ENCODE measurements at places on chromosomes 16 and 17.

DNA sequence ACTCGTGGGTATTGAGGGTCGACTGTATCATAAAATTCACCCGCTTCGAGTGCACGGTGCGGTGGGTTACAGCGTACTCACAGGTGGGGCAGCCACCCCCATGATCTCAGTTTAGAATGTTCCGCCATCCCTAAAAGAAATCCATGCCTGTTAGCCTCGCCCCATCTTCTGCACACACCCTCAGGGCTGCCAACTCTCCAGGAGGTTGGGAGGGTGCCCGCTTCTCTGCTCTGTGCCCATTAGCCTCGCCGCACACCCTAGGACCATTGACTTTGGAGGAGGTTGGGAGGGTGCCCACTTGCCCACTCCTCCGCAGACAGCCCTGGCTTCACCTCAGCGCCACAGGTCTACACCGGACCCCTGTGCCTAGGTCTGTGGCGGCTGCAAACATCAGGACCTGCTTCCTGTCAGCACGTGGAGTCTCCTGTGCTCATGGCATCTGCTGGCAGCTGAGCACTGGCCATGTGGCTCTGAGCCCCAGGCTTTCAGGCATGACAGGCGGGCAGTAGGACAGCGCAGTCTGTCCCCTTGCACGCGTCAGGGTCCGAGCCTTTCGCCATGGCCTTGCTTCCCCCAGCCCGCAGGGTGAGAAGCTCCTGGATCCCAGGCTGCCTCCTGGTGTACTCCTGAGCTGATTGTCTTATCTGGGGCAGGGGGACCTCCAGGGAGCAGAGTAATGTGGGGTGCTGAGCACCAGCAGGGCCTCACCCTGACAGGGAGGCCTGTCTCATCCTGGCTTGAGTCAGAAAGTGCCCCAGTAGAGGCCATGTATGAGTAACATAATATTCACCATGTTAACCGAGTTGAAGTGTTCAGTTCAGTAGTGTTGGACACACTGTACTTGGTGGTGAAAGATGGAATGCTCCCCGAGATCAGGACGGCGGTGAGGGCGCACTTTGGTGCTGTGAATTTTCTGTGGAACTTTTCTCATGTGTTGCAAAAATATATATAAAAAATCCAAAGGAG lies 21.9 kb downstream of the NME3 start:
- no peak for DNase-seq

GRCh38 chr17:58269557-58270291 lies 11.0 kb downstream of the MPO start:
- no peak for DNase-seq

- DNase-seq, result no peak
Observed at GRCh38 chr17:37084372-37084771, 135.6 kb downstream of the AATF start.

DNA sequence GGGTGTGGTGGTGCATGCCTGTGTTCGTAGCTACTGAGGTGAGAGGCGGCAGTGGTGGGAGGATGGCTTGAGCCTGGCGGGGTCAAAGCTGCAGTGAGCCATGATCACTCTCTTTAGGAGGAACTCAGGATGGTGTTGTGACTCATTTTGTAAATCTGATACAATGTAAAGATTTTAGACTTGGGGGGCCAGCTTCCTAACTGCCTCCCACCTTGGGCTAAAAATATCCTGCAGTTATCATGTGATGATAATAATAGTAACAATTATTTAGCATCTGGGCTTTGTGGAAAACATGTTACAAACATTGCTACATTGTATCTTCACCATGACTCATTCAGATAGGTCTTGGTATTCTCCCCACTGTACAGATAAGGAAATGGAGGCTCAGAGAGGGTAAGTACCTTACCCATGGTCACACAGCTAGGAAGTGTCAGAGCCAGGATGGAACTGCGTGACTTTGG lies 7.4 kb downstream of the CTNS start:
- no peak for DNase-seq

- DNase-seq, result no peak
Observed at GRCh38 chr17:82793974-82794630, 42.2 kb downstream of the TBCD start.

GRCh38 chr16:53090591-53091411 lies 36.0 kb downstream of the CHD9 start:
- peak; percentile 46 for DNase-seq

GRCh38 chr17:37741341-37742115 lies 3.3 kb downstream of the HNF1B start:
- no peak for DNase-seq

DNA sequence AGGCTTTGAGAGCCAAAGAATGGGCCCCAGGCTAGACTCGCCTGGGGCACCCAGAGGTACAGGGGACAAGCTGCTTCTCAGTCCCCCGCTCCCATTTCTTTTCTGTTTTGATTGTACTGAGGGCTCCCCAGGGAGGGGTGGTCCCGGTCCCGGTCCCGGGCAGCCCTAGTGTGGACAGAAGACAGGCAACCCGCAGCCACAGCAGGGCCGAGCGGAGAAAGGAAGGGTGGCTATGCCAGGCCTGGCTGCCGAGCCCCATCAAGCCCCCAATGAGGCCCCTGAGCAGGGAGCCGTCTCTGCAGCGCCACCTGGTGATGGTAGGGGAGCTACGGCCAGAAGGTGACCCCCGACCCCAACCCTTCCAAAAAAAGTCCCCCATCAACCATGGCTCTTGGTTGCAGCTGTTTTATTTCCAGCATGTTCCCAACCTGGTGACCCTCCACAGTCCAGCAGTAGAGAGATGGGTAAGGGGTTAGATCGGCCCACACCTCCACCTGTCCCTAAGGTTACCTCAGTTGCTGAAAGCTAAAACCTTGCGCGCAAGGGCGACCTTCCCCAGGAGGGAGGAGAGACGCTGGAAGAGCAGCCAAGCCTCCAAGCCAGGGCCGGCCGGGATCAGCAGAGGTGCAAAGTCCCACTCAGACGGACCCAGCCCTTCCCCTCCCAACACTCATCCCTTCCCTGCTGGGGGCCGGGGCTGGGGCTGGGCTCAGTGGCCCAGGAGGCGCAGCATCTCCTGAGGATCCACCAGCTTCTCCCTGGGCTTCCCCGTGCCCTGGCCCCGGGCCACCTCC lies 2.6 kb upstream of the GRIN2C start:
- DNase-seq, result peak; percentile 59

DNA sequence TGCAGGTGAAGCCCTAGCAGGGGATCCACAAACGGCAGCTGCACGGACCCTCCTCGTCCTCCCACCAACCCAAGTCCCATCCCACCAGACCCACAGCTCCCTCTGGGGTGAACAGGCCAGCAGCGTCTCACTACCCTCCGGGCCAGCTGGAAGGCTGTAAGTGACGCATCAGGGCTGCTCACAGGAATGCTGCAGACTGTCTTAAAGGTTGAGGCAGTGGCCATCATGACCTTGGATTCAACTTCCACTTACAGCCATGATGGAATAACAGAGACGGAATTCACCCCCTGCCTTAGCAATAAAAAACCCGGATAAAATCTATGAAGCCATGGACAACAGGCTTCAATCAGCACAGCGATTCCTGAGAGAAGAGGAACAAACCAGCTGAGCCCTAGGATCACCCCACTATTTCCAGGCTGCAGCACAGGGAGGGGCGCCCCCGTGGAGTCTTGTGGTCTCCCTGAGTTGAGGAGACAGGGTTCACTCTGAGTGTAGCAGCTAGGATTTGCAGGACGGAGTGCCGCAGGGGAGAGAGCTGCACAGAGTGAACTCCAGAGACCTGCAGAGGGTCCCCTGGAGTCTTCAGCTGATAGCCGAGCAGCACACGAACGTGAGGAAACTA lies 10.5 kb downstream of the FAM83G start:
- DNase-seq, result no peak

DNA sequence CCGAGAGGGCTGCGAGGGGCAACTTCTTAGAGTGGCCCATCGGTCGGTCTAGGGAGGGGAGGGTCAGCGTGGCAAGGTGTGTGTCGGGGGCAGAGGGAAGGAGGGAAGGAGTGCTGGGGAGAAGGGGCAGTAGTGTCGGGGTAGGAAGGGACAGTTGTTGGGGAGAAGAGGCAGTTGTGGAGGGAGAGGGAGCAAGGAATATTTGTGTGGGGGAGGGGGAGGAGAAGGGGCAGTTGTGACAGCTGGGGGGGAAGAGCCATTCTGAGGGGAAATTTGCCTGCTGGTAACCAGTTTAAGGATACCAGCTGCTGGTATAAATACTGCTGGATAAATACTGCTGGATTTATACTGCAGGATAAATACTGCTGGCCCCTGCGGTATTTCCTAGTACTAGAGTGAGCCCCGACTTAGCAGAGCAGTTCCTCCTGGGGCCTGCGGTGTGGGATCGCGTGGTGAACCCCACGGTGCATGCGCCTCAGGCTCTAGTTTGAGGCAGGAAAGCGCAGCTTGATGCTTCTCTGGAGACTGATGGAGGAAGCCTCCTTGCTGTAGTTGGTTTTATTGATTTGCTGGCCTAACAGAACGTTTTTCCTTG lies 309 bp downstream of the DNAH2 start:
- no peak for DNase-seq

GRCh38 chr17:5118219-5118618 lies 2.4 kb downstream of the USP6 start:
- DNase-seq, result no peak

GRCh38 chr16:69320740-69321073 lies 9.6 kb downstream of the VPS4A start:
- DNase-seq, result no peak

DNA sequence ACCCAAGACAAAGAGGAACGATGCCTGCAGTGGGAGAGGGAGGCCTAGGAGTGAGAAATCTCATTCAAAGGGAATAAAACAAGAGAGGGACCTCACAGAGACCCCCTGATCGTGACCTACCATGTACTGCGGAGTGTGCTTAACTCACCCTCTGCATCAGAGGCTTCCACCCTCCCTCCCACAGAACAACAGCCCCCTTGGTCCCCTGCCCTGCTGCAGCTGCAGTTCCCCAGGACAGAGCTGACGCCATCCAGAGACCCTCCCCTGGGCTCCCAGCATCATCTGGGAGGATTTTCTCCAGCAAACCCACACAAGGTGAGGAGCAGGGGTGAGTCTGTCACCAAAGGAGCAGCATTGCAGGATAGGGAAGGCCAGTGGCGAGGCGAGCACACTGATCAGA lies 39.8 kb downstream of the TLE7 start:
- no peak for DNase-seq

DNA sequence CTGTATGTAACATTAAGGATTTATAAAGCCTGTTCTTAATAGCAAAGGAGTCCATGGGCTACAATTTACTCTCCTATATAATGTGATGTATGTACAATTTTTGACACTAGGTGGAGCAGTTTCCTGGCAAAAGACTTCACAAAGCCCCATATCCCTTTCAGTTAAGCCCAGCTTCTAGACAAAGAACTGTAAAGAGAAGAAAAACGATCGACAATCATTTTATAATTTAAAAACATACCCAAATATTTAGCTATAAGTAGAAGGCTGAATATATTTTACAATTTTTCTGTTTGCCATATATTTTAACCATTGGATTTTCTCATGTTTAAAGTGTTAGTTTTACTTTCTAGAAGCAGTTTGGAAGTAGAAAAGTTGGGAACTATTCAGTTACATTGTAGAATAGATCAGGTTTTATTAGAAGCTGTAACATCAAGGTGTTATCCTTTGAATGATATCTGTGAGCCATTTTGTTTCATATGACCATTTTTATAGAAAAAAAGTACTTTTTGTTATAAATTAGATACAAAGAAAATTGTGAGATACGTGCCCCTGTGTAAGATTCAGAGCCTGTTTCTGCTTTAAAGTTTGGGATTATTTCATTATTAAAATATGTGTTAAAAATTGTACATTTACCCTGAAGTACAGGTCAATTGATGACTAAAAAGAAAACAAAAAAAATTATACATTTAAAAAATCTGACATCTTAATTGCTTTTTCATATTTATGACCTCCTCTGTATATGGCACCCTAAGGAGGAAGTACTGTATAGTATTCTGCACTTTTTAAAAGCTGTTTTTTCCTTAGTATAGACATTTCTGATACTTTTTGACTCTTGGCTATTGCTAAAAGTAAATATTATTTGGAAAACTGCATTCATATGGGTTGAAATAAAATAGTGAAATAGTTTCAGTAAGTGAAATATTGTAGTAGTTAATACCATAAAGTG lies 46.3 kb downstream of the VMP1 start:
- DNase-seq, result peak; percentile 88

DNA sequence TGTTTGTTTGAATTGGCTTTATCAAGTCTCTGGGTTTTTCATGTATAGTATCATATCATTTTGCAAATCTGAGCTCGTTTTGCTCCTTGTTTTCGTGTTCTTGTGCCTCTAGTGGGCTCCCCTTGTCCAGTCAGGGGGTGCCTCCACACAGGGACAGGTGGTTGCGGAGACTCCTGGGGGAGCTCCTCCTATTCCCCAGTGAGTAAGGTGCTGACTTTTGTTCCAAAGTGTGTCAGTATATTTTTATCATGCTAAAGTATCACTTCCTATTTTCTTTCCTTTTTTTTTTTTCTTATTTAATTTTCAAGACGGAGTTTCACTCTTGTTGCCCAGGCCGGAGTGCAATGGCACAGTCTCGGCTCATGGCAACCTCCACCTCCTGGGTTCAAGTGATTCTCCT lies 30.3 kb upstream of the IL17C start:
- DNase-seq, result no peak

DNA sequence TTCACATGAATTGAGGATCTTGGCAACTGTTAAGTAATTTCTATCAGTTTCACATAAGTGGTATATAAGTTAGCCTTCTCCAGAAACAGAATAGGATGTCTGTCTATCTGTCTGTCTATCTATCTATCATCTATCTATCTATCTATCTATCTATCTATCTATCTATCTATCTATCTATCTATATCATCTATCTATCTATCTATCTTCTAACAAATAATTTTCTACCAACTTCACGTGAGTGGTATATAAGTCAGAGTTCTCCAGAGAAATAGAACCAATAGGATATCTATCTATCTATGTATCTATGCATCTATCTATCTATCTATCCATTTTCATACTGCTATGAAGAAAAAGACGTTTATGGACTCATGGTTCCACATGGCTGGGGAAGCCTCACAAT lies 11.4 kb upstream of the SPACA3 start:
- DNase-seq, result no peak

DNA sequence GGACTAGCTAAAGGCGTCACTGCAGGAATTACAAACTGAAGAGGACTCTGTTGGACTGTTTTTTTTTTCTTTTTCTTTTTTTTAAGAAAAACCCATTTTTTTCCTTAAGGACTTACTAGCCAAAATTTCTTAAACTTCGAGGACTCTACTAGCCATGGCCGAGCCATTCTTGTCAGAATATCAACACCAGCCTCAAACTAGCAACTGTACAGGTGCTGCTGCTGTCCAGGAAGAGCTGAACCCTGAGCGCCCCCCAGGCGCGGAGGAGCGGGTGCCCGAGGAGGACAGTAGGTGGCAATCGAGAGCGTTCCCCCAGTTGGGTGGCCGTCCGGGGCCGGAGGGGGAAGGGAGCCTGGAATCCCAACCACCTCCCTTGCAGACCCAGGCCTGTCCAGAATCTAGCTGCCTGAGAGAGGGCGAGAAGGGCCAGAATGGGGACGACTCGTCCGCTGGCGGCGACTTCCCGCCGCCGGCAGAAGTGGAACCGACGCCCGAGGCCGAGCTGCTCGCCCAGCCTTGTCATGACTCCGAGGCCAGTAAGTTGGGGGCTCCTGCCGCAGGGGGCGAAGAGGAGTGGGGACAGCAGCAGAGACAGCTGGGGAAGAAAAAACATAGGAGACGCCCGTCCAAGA lies 878 bp downstream of the HEXIM1 start:
- peak; percentile 87 for DNase-seq

Measured in HepG2 (cell line).